Tibial nerve (tissue), 4 donors: ENCODE measurements at places on chromosomes 7 and 10. TPM values are rescaled to one million over a fixed set of nuclear protein-coding genes. Genes with fewer than 3 reads are reported as not detected.
A peak's percentile ranks its signal among the peaks of the same experiment; 100 is the strongest.

- DNase-seq = peak; percentile 43
Measured at GRCh38 chr7:137942484-137943115, 59.3 kb downstream of the CREB3L2 start.

GRCh38 chr7:128757203-128757602, 18.0 kb downstream of the CALU start:
- no peak for DNase-seq

DNA sequence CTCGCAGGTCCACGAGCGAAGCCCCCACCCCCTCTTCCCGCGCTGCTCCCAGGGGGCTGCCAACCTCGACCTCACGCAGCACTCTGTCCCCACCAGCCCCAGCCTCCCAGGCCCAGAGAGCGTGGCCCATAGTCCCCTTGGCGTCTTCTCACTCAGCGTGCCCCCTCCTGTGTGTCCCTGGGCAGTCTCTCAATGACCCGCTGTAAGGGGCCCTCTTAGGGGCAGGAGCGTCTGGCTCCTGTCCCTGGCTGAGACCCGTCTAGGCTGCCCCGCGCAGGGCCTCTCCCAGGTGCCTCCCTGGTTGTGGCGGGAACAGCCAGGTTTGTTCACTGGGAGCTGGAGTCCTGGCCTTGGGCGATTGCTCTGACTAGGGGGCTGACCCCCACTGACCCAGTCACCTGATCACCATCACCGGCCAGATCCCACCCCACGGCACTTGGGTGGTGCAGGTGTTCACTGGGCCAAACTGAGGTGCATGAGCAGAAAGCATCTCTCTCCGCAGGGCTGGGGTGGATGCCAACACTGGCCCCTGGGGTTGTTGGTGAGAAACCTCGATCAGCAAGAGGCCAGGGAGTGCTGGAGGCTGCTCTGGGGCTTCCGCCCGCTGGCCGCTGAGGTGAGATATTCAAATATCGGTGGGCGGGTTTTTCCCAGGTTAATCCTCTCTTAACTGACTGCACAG, 12.6 kb upstream of the WDFY4 start:
- DNase-seq = no peak

LIPM gene
- total RNA-seq = not detected

ABCC2 gene
- total RNA-seq = 11.7 TPM

DNA sequence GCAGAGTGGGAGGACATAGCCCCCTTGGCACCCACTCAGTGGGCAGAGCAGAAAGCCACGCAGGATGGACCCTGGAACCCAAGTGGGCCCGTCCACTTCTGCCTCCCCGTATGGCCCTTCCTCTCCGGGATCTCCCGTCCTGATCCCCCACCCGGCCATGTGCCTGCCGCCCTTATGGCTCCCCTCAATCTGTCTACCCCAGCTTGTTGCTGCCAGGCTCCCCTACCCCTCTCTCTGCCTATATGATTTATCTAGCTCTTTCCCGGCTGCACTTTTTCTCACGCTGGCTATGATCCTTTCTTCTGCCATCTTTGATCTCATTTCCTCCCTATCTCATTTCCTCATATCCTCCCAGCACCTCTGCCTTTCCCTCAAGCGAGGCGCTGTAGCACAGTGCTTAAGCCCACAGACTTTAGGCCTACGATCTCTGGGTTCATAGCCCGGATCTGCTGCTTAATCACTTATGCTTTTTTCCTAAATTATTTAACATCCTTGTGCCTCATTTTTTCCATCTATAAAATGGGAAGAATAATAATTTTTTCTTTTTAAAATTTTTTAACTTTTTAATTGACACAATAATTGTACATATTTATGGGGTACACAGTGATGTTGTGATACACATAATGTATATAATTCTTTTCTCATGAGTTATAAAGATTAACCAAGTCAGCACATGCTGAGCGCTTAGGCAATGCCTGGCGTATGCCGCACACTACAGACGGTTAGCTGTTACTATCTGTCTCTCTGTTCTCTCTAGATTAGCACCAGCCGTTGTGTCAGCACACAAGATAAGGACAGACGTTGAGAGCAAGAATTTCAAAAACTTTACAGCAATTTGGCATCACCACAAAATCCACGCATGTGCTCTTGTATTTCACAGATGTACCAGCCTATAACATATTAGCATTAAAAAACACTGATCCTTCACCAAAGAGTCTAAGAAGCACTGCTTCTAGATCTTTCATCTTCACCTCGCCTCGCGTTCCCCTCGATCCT, 18.1 kb downstream of the KCNH2 start:
- DNase-seq = no peak

- DNase-seq = no peak
Measured at GRCh38 chr7:108037140-108037539, 34.2 kb upstream of the LAMB1 start.

DNA sequence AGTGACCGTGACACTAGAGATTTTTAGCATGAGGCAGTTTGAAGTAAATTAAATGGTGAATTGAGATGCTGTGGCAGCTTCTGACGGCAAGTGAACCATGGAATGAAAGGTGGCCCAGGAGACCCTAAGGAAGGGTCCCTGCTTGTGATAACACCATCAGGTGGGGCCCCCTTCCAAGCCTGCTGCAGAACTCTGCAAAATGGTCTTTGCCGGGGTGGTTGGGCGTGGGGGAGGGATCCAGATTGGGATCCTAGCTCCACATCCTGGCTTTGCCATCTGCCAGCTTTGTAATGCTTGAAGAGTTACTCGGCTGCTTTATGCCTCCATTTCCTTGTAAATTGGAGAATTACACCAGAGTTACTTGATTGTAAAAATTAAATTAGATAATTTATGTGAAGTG, 222.6 kb upstream of the NFE2L3 start:
- DNase-seq = no peak

IFIT1B gene
- total RNA-seq = not detected

DNA sequence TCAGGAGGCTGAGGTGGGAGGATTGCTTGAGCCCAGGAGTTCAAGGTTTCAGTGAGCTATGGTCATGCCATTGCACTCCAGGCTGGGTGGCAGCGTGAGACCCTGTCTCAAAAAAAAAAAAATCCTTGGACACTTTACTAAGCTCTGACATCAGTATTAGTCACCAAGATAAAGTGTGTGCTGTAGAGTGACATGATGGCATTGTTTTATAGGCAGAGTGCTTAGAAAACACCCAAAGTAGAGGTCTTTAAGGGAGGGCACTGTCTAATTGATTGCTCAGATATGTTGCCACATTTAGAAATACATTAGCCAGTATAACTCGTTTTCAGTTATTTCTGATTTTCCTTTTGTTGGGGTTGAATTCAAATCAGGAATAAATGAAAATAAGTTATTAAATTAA, 235.9 kb downstream of the REEP3 start:
- no peak for DNase-seq

LRRD1 gene
- 0.44 TPM for total RNA-seq

- no peak for DNase-seq
Measured at GRCh38 chr7:55211726-55212125, 153.4 kb upstream of the LANCL2 start.

FAM171A1 gene
- 17.1 TPM for total RNA-seq

DNA sequence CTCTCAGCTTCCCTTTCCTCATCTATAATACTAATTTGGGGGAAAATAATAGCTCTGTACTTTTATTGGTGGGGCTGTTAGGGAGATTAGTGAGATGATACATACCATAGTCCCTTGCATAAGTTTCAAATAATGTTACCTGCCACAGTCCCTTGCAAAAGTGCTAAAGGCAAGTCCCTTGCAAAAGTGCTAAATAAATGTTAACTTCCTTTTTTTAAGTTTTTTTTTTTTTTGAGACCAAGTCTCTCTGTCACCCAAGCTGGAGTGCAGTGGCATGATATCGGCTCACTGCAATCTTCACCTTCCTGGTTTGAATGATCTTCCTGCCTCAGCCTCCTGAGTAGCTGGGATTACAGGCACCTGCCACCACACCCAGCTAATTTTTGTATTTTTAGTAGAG, 43.4 kb upstream of the SRGN start:
- DNase-seq = no peak

MGMT gene
- 35.2 TPM for total RNA-seq

CAV1 gene
- total RNA-seq = 375 TPM

DNA sequence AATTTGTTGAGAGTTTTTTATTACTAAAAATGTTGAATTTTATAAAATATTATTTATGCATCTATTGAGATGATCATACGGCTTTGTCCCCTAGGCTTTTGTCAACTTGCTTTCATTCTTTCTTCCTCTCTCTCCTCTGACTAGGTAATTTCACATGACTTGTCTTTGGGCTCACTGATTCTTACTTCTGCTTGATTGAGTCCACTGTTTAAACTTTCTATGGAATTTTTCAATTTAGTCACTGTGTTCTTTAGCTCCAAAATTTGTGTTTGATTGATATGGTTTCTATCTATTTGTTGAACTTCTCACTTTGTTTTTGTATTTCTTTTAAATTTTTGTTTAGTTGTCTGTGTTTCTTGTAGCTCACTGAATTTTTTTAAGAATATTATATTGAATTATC, 65.9 kb upstream of the PTPRZ1 start:
- no peak for DNase-seq

- DNase-seq = no peak
Measured at GRCh38 chr10:110786172-110786571, 85.6 kb upstream of the PDCD4 start.

GIMAP7 gene
- 25.7 TPM for total RNA-seq

GRCh38 chr10:12512332-12513002, 163.1 kb downstream of the CAMK1D start:
- DNase-seq = no peak

DNA sequence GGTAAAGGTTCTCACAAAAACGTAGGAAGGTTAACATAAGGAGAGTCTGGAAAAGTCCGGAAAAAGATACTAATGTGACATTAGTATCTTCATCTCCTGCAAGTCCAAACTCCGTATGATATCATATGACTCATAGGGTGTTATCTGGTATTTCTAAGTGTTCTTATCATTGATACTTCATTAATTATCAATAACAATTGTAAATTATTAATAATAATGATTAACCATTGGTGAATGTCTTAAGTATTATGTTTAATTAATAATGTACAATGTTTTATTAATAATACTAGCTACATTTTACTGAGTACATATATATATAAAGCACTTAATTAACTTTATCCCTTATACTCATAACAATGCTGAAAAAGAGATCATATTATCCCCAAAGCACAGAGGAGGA, 402.4 kb downstream of the SEMA3D start:
- DNase-seq = no peak

LRRC72 gene
- not detected for total RNA-seq

GLRX3 gene
- 38.2 TPM for total RNA-seq

GIMAP8 gene
- 6.3 TPM for total RNA-seq

- DNase-seq = no peak
Measured at GRCh38 chr10:89556600-89556999, 21.2 kb upstream of the SLC16A12 start.

DNA sequence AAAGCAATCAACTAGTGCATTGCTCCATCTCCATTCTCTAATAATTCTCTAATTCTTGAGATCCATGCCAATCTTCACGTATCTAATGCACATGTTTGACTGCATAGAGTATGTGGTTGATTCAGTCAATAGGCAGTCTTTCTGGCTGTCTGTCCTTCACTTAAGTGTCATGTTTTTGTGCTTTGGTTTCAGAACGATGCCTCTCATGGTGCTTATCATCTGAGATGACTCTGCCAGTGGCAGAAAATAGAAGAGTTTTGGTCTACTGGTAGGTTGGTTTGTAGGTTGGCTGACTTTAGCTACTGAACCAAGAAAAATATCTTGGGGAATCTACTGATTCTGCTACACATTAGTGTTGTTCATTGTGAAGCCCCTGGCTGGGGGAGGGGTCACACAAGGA, 364.2 kb downstream of the SFMBT2 start:
- no peak for DNase-seq

DKK1 gene
- 28.2 TPM for total RNA-seq

- DNase-seq = no peak
Measured at GRCh38 chr7:84688671-84689070, 494.1 kb upstream of the SEMA3A start.

DNA sequence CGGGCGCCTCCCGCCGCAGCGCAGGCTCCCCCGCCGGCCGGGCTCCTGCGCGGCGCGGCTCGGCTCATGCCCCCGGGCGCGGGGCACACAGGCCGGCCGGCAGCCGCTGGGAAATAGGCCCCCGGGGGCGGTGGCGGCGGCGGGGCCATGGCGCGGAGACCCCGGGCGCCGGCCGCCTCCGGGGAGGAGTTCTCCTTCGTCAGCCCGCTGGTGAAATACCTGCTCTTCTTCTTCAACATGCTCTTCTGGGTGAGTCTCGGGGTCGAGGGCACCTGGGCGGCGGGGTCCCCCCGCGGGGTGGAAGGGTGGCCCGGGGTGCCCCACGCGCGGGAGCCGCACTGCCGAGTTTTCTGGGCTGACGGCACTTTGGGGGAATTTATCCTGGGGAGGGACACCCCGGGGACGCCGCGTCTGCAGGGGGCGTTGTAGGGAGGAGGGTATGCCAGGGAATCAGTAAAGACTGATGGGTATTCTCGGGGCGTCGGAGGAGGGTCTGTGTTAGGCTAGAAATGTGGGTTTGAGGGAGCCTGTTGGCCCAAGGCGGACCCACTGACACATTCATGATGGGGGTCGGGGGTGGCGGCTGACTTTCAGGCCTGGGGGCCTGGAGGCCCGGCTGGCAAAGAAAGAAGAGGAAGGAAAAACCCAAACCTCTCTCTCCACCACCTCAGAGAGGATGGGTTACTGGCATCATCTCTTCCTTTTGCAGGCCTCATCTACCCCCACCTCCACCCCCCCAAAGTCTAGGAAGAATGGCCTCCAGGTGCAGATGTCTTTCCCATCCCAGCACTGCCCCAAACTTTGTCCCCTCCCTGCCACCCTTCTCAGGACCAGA, 544 bp downstream of the TSPAN33 start:
- DNase-seq = no peak

DNA sequence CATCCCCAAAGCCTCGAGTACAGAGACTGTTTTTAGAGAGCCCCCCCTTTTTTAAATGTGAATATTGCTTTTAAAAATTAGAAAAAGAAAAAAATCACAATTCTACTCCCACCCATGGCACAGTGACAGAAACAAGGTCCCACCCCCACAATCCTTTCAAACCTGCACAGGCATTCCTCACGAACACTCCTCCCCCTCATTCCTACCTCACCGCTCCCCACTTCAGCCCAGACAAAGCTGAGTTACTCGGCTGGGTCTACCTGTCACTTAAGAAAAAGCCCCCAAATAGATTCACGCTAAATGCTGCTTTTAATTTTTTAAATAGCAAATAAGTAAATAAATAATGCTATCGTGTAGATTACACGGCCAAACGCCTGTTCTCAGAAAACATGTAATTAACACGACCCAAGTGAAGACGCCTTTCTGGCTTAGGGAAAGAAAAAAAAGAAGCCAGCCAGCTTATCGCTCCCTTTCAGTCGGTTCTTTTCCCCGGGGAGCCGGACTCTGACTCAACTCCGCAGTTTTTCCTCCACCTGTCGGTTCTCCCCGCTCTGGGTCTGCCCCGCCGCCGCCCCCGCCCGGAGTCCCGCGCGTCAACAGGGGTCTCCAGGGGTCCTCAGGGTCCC, 739 bp downstream of the MPP7 start:
- DNase-seq = peak; percentile 16

- peak; percentile 34 for DNase-seq
Measured at GRCh38 chr10:88227342-88228018, 355.6 kb downstream of the RNLS start.

- DNase-seq = no peak
Measured at GRCh38 chr10:131446171-131446570, 134.7 kb upstream of the TCERG1L start.
